ENCODE measurements at places on chromosomes 3 and 15.

DNA sequence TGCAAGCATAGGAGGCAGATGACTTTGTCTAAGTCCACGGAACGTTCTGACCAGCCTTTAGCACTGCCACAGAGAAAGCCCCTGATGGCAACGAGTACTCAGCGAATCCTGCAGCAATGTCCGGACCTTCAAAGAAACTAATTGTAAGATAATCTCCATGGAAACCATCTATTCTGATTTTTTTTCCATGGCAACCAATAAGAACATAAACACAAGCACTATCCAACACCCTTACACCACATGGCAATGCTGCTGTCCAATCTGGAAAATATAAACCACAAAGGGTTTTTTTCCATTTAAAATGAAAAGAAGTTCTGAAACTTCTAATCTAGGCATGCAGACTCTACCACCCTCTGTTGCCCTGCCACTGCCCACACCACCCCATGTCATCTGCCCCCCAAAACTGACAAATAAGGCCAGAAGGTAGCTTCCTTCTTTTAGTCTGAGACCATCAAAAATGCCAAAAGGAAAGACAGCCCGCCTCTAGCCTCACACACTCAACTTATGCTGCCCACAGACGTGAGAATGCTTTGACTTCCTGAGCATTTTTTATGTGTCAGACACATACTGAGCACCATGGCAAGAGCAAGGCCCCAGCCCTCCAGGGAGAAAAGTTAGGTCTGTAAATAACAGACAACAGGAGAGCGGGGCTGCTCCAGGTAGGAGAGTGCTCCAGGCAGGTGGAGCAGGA is 44.5 kb downstream of the POC1A start:
- DNase-seq, result no peak

GRCh38 chr3:183637106-183637486 is 1.7 kb downstream of the KLHL24 start:
- no peak for DNase-seq

DNA sequence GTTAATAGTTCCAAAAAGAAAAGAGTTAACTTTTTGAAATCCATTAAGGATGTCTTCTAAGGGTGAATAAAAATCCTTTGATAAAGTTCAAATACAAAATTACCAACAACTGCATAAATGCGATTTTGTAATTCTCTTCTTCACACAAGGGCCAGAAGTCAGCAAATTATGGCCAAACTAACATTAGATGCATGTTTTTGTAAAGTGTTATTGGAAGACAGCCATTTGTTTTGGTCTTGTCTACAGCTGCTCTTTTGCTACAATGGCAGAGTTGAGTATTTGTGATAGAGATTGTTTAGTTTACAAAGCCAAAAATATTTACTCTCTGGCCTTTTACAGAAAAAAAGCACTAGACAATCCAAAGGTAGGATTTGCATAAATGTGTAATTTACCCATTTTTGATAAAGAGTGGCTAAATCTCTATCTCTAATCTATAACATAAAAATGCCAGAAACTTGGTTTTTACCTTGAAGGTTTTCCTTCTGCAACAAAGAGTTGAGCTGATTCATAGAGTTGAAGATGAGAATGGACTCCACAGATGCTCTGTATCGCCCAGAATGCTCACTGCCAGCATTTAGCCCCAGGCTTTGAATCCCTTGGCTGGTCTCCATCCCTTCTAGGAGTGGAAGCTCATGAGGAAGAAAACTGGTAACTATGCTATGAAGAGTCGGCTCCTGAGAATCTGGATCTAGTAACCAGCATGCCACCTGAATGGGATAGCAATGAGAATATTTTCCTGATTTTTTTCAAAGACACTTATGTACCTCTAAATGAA is 64.5 kb downstream of the POLQ start:
- peak; percentile 11 for DNase-seq

DNA sequence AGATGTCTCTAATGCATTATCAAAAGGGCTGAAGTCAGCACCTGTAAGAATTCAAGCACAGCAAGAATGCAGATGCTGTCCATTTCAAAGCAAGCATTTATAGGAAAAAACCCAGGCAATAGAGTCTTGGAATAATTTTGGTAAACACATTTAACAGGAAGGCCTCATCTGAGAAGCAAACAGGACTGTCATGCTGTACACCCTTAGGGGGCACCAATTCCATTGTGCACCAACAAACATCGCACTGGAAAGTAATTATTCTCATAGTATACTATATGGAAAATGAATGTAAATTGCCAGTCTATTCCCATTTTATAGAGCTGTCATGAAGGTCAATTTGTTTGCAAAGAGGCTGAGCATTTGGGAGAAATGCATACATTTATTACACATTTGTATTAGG is 247.3 kb upstream of the SUCLG2 start:
- DNase-seq, result no peak

- no peak for DNase-seq
These were observed 19.6 kb downstream of the PEAK1 start for GRCh38 chr15:77400258-77400657.

DNA sequence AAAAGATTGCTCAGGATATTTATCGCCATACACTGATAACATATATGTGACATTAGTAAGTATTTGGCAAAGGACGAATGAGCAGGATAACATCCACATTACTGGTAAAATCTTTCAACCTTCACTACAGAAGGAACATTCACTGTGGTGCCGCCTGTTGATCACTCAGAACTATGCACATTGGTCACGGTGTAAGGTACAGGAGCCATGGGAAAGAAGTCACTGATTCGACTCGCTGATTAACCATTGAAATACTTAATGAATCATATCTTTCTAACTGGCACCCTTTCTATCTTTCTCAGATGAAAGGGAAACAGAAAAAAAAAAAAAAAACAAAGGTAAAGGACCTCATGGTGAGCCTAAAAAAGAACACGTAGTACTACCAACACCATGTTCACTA is 68.8 kb downstream of the TJP1 start:
- no peak for DNase-seq

- DNase-seq, result no peak
These were observed 775.8 kb downstream of the ZNF385D start for GRCh38 chr3:20975188-20975651.

DNA sequence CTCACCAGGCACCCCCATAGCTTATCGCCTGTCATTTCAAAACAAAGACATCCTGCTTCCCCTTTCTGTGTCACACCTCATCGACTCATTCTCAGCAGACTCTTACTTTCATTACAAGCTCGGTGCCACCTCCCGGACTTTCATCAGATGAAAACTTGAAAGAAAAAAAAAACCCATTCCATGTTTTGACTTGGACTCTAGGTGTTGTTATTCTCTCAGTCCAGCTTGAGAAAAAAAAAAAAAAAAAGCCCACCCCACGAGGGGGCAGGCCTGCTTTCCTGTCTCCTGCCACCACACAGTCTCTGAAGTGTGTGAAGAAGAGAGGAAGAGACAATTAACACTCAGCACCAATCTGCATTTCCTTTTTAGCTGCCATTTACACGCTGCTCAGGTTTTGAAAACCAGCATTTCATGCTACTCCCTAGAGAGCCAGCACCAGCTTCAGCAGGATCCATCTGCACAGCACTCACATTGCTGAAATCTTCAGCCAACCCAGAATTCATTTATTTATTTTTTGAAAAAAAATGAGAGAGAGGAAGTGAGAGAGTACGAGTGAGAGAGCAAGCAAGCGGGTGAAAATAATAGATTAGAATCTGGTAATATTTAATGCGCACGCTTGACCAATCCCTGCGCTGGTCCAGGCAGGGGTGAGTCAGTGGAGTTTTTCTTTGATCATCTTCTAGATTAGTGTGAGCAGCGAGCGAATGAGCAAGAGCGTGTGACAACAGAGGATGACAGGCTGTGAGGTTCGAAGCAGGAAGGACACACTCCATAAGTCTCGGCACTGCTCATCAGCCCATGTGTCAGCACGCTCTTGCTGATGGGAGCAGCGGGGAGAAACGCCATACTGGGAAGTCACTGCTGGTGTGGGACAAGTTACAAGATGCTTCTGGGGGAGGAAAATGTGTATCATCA is 23.5 kb downstream of the ZNF80 start:
- DNase-seq, result peak; percentile 16

DNA sequence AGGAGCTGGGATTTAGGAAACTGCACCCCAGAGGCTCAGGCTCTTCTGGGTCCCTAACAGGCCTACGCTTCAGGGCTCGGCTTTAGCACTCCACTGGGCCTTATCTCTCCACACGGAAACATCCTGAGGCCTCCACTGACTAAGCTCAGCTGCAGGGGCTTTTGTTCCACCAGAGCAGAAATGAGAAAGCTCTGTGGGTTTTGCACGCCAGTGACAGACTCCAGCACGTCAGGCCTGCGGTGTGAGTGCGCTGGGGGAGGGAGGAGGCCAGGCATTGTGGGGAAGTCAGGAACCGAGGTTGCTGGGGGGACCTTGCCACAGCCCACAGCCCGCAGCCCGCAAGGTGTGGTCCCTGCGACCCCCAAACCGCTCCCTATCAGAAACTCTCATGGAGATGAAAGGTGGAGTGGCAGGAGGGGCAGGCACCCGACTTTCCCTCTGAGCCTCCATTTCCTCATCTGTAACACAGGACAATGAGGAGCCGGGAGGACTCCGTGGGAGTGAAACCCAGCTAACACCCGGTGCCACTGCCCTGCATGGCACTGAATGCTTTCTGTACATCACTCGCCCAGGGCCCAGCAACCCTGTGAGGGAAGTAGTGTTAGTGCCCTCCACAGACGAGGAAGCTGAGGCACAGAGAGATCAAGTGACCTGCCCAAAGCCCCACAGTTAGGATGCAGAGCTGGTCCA is 106.5 kb downstream of the TPRA1 start:
- DNase-seq, result no peak

GRCh38 chr15:74564182-74564581 is 23.2 kb downstream of the ARID3B start:
- DNase-seq, result no peak

DNA sequence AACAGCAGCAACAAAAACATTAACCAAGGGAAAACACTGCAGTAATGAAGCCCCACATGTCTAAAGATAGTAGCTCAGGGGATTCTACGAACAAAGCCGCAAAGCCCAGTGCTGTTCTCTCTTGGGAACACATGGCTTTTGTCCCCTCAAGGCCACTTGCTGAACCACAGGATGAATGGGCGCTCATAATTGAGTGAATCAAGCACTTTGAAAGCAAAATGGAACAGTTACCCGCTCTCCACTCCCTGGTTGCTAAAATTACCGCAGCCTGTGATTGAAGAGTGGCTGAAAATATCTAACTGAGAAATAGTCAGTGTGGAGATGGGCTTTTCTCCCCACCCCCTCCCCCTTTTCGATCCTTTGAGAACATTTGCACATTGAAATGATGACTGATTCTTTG is 39.6 kb downstream of the RASGRF1 start:
- DNase-seq, result no peak

GRCh38 chr3:167899093-167899492 is 163.6 kb downstream of the SERPINI1 start:
- DNase-seq, result no peak

GRCh38 chr3:127157171-127157828 is 35.6 kb upstream of the PRR23E start:
- DNase-seq, result no peak

- DNase-seq, result no peak
These were observed 5.4 kb downstream of the SEMA3F start for GRCh38 chr3:50160561-50160983.

- no peak for DNase-seq
These were observed 20.0 kb upstream of the CMTM7 start for GRCh38 chr3:32371461-32372212.

DNA sequence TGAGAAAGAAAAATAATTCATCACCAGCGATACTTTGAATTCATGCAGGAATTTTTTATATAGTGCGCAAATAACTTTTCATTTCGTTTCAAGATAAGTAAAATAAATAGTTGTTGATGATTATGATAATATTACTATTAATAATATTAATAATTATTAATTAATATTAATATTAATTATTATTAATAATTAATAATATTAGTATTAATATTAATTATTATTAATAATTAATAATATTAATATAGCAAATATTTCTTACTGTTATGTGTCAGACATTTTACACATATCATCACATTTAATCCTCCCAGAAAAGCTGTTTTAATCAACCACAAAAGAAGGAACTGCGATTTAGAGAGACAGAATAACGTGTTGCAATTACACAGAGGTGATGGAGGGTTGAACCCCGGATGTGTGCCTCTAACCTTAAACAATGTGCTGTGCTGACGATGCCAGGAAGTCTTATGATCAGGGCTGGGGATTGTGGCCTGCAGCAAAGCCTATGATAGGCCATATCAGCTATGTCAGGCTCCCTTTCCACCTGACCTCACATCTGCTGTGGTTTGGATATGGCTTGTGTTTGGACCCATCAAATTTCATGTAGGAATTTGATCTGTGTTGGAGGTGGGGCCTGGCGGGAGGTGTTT is 263.5 kb upstream of the NR2F2 start:
- no peak for DNase-seq

DNA sequence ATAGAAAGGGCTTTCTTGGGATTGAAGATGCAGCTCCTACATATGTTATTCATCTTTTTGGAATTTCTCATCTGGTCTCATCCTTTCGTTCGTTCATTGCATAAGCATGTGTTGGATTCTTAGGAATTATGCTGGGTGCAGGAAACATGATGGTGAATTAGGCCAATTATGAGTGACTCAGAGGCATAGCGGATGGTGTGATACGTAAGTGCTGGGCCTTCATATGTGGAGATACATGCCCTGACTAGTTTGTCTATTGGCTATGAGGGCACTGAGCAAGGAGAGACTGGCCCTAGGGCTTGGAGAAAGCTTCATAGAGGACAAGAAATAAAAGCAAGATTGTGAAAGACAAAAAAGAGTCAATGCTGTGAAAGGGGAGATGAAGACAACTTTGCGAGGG is 235.1 kb downstream of the MYRIP start:
- peak; percentile 63 for DNase-seq

DNA sequence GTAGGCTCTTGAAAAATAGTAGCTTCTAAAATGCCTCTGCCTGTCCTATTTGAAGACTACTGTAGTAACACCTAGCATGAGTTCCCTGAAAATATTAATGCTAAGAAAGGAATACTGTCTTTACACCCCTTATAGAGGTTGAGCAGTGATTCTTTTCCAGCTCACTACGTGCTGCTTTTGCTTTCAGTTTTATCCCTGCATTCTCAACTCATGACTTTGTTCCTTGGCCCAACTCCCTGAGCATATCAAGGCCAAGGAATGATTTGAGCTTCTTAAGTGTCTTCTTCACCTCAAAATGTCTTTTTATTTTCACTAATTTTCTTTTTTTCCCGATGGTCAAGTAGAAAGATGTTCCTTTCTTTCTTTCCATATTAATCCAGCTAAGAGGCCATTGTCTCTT is 16.5 kb upstream of the P2RY13 start:
- peak; percentile 66 for DNase-seq

DNA sequence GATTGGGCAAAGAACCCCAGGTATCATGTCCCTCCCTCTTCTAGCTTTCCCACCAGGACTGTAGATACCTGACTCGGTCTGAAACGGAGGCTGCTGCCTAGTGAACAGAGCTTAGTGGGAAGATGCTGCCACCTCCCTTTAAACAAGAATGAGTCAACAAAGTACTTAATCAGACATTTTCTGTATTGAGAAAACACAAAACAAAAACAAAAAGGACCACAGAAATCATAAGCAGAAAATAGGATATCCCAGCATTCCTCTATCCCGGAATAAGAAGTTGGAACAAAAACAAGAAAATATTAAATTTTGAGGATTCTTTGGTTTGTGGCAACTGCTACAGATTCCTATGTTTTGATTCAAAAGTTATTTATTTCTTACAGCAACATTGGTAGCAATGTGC is 51.7 kb upstream of the COL8A1 start:
- DNase-seq, result peak; percentile 63

- DNase-seq, result no peak
These were observed 11.7 kb downstream of the LRRFIP2 start for GRCh38 chr3:37162501-37163245.
